ENCODE measurements at places on chromosomes 5 and 9.

DNA sequence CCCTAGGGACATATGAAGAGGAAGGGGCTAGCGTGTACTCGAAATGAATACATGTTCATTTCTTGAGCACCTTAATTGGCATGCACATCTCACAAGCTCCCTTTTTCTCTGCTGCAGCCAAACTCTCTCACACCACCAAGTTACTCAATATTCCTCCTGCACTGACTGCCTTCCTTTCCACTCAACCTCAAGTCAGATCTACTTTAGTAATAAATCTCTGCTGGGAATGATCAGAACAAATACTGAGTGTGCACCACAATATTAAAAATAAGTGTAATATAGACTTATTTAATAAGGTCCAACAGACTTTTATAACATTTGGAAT lies 995.8 kb upstream of the WWC1 start:
- DNase-seq: no peak

DNA sequence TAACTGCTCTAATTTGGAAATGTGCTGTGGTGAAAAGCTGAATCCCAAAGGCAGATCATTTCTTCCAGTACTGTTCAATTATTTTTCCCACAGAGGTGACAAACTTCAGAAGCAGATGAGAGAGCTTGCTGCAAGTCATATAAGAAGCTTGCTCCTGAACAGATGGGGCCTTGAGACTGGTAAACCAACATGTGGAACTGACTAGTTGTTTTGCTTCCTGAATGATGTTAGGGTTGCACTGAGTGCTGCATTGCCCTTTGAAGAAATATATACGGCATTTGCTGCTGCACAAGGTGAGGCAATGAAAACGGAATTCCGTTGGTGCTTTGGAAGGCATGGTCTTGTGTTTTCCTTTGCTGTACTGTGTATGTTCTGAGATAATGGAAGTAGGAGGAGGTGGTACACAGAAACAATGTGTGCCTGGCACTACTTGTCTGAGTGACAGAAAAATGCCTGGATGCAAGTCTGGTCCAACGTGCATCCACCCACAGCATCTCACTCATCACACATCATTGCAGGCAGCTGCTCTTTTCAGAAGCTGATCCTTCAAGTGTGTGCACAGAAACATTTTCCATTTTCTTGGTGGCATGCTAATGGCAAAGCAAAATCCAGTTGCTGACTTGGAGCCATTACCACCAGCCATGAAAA lies 76.9 kb downstream of the ANKH start:
- no peak for DNase-seq

DNA sequence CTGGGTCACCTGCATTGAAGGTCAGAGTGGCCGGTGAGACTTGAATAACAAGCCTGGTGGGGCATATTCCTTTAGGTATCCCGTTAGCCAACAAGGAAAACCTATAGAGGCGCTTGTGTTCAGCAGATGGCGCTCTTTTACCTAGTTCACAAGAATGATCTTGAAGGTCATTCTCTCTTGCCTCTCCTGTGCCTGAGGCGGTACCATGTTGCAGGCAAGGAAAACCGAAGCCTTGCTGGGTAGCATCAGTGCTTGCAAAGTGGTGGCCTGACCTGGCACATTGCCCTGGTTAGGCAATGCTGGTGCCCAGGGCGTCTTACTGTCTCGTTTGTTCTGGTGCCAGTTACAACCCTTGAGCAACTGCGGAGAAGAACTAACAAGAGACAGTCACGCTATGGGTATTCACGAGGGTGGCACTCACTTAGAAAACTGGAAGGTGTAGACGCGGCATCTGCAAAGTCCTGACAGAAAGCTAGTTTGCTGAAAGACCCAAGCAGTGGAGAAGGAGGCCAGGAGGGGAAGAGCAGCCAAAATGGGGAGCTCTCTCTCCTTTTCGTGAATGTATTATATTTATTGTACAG lies 56.7 kb downstream of the AOPEP start:
- no peak for DNase-seq

GRCh38 chr5:32225445-32225844 lies 51.3 kb upstream of the GOLPH3 start:
- no peak for DNase-seq

GRCh38 chr5:170648541-170648940 lies 135.0 kb upstream of the GABRP start:
- no peak for DNase-seq

GRCh38 chr5:41071975-41072374 lies 833 bp upstream of the MROH2B start:
- DNase-seq: no peak

DNA sequence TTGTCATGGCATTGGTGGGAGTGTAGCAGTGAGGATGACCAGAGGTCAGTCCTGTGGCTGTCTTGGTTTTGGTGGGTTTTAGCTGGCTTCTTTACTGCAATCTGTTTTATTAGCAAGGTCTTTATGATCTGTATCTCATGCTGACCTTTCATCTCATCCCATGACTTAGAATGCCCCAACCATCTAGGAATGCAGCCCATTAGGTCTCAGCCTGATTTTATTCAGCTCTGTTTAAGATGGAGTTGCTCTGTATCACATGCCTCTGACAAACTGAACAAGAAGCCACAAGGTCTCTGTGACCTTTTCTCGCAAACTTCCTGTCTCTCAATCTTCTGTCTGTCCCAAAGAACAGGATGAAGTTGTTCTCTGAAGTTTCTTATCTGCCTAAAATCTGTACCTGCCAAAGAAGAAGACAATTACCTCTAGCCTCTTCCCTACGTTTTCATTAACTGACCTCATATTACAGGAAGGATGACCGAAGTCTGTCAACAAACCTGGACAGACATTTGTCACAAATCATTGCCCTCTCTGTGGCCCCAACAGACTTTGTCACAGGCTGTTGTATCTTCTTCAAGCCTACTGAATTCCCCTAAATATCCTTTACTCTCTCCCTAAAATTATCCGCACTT lies 284.2 kb upstream of the SEMA6A start:
- DNase-seq: no peak

GRCh38 chr9:101030086-101030391 lies 1.5 kb downstream of the PLPPR1 start:
- DNase-seq: no peak

DNA sequence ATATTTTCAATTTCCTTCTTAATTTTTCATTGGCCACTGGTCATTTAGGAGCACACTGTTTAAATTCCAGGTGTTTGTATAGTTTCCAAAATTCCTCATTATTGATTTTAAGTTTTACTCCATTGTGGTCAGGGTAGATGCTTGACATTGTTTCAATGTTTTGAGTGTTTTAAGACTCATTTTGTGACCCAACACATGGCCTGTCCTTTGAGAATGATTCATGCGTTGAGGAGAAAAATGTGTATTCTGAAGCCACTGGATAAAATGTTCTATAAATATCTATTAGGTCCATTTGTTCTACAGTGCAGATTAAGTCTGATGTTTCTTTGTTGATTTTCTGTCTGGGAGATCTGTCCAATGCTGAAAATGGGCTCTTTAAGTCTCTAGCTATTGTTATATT lies 24.4 kb upstream of the FNIP1 start:
- DNase-seq: no peak

- DNase-seq: no peak
Measured at GRCh38 chr5:20229303-20230005, 241.5 kb upstream of the CDH18 start.

DNA sequence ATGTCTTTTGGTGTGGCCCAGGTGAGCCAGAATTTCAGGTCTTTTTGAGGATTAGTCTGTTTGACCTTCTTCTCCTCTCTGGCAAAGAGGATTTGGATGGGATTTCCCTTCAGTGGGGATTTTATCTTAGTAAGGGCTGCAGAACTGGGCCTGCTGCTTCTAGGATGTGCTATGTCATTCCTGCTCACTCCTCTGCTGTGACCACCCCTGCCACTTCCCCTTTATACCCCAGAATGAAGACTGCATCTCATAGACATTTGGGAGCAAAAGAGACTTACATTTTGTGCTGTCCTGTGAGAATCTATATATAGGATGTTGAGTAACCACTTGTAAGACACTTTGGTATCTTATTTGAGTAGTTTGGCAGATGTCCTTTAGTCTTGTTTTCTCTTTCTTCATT lies 76.2 kb downstream of the ARHGAP26 start:
- DNase-seq: no peak

- DNase-seq: no peak
Measured at GRCh38 chr5:112533362-112533761, 114.3 kb upstream of the EPB41L4A start.

- DNase-seq: no peak
Measured at GRCh38 chr9:115262477-115262876, 144.5 kb upstream of the TNC start.

DNA sequence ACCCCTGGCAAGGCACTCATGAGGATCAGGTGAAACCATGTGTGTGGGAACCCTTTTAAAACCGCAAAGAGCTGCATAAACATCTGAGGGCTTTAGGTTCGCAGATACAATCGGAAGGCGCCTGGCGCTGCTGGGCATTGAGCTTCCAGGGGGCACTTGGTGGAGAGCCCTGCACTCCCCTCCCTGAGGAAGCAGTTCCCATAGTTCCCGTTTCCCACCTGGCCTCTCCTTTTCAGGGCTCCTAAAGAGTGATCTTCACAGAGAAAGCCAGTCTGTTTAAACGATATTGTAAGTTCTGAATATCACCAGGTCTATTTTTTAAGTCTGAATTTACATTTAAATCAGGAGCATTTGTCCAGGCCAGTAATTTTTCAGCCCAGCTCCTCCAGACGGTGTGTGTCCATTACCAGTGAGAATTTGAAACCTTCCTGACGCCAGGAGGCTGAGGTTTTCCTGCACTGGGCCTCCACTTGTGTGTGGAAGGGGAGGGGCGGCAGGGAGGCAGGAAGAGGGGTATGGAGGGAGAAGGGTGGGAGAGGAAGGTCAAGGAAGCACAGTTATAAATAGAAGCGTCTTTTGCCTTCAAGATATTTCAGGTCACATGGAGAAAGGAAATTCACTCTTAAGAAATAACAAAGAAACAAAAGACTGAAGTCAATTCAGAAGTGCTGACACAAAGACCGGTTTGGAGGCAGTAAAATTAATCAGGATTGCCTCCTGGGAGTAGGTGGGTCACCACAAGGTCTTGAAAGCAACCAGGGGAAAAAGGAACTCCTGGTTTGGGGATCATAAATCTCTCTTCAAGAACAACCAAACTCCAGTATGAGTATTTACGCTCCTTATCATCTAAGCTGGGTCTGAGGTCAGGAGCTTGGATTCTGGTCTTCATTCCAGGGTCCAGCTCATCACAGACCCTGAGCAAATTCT lies 14.3 kb upstream of the MGAT1 start:
- no peak for DNase-seq

DNA sequence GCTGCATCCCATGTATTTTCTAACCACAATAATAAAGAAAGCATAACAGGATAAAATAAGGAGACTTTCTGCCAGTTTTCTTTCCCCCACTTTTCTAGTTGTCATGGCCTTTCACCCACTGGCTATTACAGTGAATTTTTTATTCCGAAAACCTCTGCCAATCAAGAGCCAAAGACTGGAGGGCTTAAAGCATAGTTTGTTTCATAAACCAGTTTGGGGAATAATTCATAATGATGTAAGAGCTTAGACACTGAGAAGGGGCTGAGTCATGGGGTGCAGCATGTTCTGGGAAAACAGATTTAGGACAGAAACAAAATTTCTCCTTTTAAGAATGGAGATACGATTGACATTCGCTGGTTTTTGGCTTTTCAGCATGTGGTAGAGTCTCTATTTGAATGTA lies 4.4 kb upstream of the GLIPR2 start:
- no peak for DNase-seq

DNA sequence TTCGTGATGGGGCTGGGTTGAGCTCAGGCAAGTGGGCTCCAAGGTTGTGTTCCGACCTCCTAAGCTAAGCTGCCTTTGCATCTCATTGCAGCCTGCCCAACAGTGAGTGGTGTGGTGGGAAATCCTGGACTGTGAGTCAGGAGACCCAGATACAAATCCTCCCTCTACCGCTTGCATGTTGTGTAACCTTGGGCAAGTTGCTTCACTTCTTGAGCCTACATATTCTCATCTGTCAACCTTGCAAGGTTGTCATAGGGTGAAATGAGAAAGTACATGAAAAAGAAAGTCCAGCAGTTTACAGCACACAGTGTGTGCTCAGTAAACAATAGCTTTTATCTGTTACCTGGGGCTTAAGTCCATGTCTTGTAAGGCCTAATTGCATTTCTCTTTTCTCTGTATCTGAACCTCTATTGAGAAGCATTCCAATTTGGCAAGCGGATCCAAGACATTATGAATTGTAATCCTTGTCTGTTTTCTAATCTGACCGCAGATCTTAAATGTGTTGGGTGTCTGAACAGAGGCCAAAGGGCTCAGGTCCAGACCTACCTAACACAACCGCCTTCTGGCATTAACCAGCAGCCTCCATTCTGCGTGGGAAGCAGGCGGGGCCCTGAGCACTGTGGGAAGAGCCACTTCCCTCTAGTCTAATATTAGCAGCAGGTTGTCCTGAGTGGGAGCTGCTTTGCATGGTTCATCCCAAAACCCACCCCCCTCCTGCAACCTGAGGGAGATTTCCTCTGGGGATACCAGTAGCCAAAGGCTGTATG lies 1.8 kb upstream of the GALNT12 start:
- DNase-seq: no peak

DNA sequence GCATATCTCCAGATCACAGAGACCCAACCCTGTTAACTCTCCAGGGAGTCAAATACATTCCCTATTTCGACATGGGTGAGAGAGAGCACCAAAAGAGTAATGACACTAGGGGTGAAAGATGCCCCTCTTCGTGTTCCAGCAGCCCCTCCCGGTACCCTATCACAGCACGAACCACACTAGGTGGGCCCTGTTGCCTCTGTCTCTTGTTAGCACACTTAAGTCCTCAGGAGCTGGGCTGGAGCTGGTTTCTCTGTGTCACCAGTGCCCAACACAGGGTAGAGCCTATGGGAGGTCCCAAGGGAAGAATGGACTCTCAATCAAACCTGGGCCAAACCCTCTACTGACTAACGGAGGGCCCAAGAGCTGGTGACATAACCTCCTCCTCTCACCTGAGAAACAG lies 1.2 kb downstream of the CDK20 start:
- no peak for DNase-seq

DNA sequence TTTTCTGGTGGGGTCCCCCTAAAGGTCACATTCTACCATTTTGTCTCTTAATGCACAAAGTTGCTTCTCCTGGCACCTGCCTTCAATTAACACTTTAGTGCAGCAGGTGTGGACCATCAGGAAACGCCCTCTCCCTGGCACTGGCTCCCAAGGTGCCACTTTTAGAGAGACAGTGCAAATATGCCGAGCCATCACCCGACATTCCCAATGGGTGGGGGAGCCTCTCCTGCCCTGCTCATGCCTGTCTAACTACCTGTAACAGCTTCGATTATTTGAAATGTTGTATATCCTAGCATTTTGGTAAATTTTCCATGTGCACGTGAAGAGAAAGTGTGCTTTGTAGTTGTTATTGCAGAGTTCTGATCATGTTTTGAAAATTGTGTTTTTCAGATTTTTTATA lies 13.2 kb upstream of the LRRC14B start:
- DNase-seq: no peak

- no peak for DNase-seq
Measured at GRCh38 chr5:58410441-58410840, 49.4 kb downstream of the PLK2 start.

- DNase-seq: no peak
Measured at GRCh38 chr5:137888466-137888862, 793 bp upstream of the PKD2L2 start.

GRCh38 chr9:114989600-114990410 lies 59.4 kb upstream of the TNFSF8 start:
- no peak for DNase-seq

- no peak for DNase-seq
Measured at GRCh38 chr9:128716581-128717254, 7.2 kb downstream of the ZDHHC12 start.

Data from stimulated activated CD4-positive, alpha-beta T cell treated with anti-CD3 and anti-CD28 coated beads, TNF-alpha, amount 100 ng/mL, for 1 hour (primary cell).